ENCODE measurements at places on chromosomes 3 and 15. TPM values are rescaled to one million over a fixed set of nuclear protein-coding genes. Genes with fewer than 3 reads are reported as not detected.

- DNase-seq: no peak
These were observed 171.0 kb downstream of the RPLP1 start for GRCh38 chr15:69623392-69624154.

- no peak for DNase-seq
These were observed 335.3 kb upstream of the NECTIN3 start for GRCh38 chr3:110736332-110736731.

PPP1R14D gene
- not detected for total RNA-seq

DNA sequence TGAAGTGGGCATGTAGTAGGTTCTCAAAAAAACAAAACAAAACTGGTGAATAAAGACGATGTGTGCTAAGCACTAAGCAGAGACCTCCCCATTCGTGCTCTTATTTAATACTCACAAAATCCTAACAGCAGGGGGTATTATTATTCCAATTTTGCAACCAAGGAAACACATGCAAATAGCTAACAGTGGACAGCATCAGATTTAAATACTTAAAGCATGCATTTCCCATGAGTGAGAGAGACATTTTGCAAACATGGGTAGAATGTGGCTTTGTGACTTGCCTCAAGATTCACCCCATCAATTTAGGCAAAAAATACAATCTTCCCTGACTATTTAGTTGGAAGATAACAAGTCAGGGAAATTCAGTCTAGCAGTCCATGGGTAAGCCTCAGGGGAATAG is 946.2 kb upstream of the CFAP20DC start:
- DNase-seq: no peak
